Placental pericyte (primary cell): ENCODE measurements at places on chromosomes 11 and 22. TPM values are rescaled to one million over a fixed set of nuclear protein-coding genes. Genes with fewer than 3 reads are reported as not detected.

The OPCML gene
- 0.14 TPM in 1 of 2 replicates, not detected in the other for total RNA-seq

The MIOX gene
- 0.14 TPM in 1 of 2 replicates, not detected in the other for total RNA-seq

The NUP160 gene
- 25.8 and 51.0 TPM in 2 replicates for total RNA-seq

The SLC25A18 gene
- total RNA-seq: under 0.01 TPM in 1 of 2 replicates, not detected in the other

The TIMM10B gene
- 50.7 and 61.7 TPM in 2 replicates for total RNA-seq

The MGAT3 gene
- 0.57 and 1.1 TPM in 2 replicates for total RNA-seq

The EMID1 gene
- total RNA-seq: not detected in 2 replicates

The OR51E2 gene
- 0.14 and 0.22 TPM in 2 replicates for total RNA-seq

The SEZ6L gene
- not detected in 2 replicates for total RNA-seq

The OR51I1 gene
- not detected in 2 replicates for total RNA-seq

The CCDC188 gene
- 0.14 TPM in 1 of 2 replicates, not detected in the other for total RNA-seq

The PDE2A gene
- 0.44 and 2.9 TPM in 2 replicates for total RNA-seq

The KRTAP5-10 gene
- not detected in 2 replicates for total RNA-seq

The APOA4 gene
- total RNA-seq: not detected in 2 replicates

The FJX1 gene
- 18.4 and 125 TPM in 2 replicates for total RNA-seq

The SCGB2A2 gene
- not detected in 2 replicates for total RNA-seq

The NLRP6 gene
- not detected in 2 replicates for total RNA-seq

The MRGPRX4 gene
- not detected in 2 replicates for total RNA-seq

The PHF21B gene
- not detected in 2 replicates for total RNA-seq

The OR10G8 gene
- not detected in 2 replicates for total RNA-seq

The FGF3 gene
- not detected in 2 replicates for total RNA-seq

The ATL3 gene
- 75.3 and 166 TPM in 2 replicates for total RNA-seq

The SLC22A12 gene
- not detected in 2 replicates for total RNA-seq

The OR51B5 gene
- total RNA-seq: 0.57 TPM in 1 of 2 replicates, not detected in the other

The PKP3 gene
- total RNA-seq: 0.66 and 1.3 TPM in 2 replicates

The DMC1 gene
- total RNA-seq: 0.88 and 4.3 TPM in 2 replicates

The TTLL8 gene
- total RNA-seq: not detected in 2 replicates

The VSIG2 gene
- total RNA-seq: not detected in 2 replicates

The LRRC75B gene
- total RNA-seq: 3.3 and 13.8 TPM in 2 replicates

The LUZP2 gene
- not detected in 2 replicates for total RNA-seq

The TRIM48 gene
- total RNA-seq: not detected in 2 replicates

The RASL10A gene
- total RNA-seq: not detected in 2 replicates

The MPPED2 gene
- not detected in 2 replicates for total RNA-seq

The BTG4 gene
- total RNA-seq: not detected in 2 replicates

The POLDIP3 gene
- total RNA-seq: 27.8 and 30.2 TPM in 2 replicates

The SMTNL1 gene
- total RNA-seq: not detected in 2 replicates

The ALKBH8 gene
- total RNA-seq: 5.3 and 13.5 TPM in 2 replicates

The TST gene
- total RNA-seq: 34.4 and 64.6 TPM in 2 replicates

The CNGA4 gene
- total RNA-seq: 0.44 TPM in 1 of 2 replicates, not detected in the other

The SAA1 gene
- total RNA-seq: not detected in 2 replicates

The ACR gene
- total RNA-seq: not detected in 2 replicates

The UBQLNL gene
- 0.14 and 0.44 TPM in 2 replicates for total RNA-seq

The MS4A7 gene
- 0.29 TPM in 1 of 2 replicates, not detected in the other for total RNA-seq

The SYCE3 gene
- total RNA-seq: not detected in 2 replicates

The SELENOM gene
- total RNA-seq: 116 and 256 TPM in 2 replicates
